ENCODE measurements at places on chromosomes 12 and 14.

- DNase-seq = no peak
Observed at GRCh38 chr12:106150555-106150954, 11.8 kb upstream of the NUAK1 start.

GRCh38 chr12:105226219-105226618 is 9.8 kb downstream of the APPL2 start:
- peak; percentile 16 for DNase-seq

DNA sequence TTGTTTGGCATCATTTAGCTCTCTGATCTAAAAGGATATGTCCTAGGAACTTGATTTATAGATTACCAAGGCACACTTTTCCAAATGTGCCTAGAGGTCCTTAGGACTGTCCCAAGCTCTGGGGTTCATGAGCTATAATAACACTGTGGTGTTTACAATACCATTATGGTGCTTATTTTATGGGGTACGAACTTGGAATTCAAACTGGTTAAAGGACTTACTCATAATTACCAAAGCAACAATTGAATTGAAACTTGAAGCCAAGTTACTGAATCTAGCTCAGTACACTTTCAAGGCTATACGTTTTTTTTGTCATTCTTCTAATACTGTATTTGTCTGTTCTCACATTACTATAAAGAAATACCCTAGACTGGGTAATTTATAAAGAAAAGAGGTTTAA is 9.6 kb upstream of the TEP1 start:
- DNase-seq = no peak

- no peak for DNase-seq
Observed at GRCh38 chr14:35394326-35395013, 10.1 kb downstream of the NFKBIA start.

GRCh38 chr12:31406345-31406744 is 80.4 kb upstream of the SINHCAF start:
- no peak for DNase-seq

GRCh38 chr12:851343-851742 is 98.2 kb downstream of the RAD52 start:
- no peak for DNase-seq
